ENCODE measurements at places on chromosomes 1 and 21. TPM values are rescaled to one million over a fixed set of nuclear protein-coding genes. Genes with fewer than 3 reads are reported as not detected.

The SLC45A3 gene
- total RNA-seq = 0.32 TPM

The IL23R gene
- total RNA-seq = not detected

The C1orf87 gene
- total RNA-seq = not detected

The MR1 gene
- 2.2 TPM for total RNA-seq

The EFHD2 gene
- 6.3 TPM for total RNA-seq

The AIDA gene
- 37.8 TPM for total RNA-seq

The CHAF1B gene
- 2.6 TPM for total RNA-seq

The ZNF436 gene
- total RNA-seq = 9.6 TPM

The PRELP gene
- total RNA-seq = 7.4 TPM

The ASCL5 gene
- total RNA-seq = not detected

The PLD5 gene
- total RNA-seq = not detected

The DCDC2B gene
- not detected for total RNA-seq

The SYCP1 gene
- total RNA-seq = not detected

The KCNH1 gene
- 0.10 TPM for total RNA-seq

The ADCY10 gene
- total RNA-seq = 0.19 TPM

The SPATA45 gene
- not detected for total RNA-seq

The PROX1 gene
- 20.5 TPM for total RNA-seq

The TMEM234 gene
- 5.7 TPM for total RNA-seq

The ITLN2 gene
- total RNA-seq = not detected

The TRIM58 gene
- 0.14 TPM for total RNA-seq

The NOS1AP gene
- 0.60 TPM for total RNA-seq

The PTPRC gene
- total RNA-seq = 5.3 TPM

The TRIM17 gene
- total RNA-seq = not detected

The RNF19B gene
- 13.1 TPM for total RNA-seq

The AKNAD1 gene
- total RNA-seq = 0.69 TPM

The KIF17 gene
- total RNA-seq = 1.2 TPM

Measured in psoas muscle (tissue), 8 donors.